ENCODE measurements at places on chromosomes 3 and 15.

DNA sequence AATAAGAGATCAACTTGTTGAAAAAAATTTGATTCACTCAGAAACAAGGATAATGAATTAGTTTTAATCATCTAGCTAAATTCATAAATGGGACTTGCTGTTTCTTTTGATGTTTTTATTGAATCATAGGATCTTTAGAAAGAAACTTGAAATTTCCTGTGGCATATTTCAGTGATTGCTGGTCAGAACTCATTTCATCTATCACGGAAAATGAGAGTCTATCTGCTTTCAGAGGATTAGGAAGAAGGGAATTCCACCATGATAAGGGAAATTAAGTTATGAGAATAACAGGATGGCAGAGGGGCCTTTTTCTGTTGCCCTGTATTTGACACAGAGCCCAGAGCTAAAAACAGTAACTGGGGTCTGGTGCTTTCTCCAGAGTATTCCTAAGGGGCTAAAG is 44.9 kb upstream of the CCNL1 start:
- DNase-seq, result no peak

- DNase-seq, result no peak
Observed at GRCh38 chr3:127639173-127640041, 10.4 kb downstream of the PODXL2 start.

DNA sequence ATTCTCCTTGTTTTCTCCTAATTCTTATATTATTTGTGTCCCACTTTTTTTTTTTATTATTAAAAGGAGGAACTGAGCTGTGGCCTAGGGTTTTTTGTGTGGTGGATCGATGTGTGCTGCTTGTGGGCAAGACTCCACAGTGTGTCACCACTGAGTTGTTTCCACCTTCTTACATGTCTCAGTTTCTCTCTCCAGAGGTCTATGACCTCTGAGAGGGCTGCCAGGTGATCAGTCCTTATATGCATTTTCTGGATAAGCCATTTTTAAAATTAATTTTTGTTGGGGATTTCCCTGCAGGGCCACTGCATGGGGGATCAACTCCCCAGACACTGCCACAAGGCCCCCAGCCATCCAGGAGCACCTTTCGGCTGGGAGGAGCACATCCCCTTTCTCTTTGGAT is 27.8 kb downstream of the IQCF6 start:
- no peak for DNase-seq

GRCh38 chr3:198043119-198043518 is 83.1 kb downstream of the LMLN start:
- DNase-seq, result no peak

DNA sequence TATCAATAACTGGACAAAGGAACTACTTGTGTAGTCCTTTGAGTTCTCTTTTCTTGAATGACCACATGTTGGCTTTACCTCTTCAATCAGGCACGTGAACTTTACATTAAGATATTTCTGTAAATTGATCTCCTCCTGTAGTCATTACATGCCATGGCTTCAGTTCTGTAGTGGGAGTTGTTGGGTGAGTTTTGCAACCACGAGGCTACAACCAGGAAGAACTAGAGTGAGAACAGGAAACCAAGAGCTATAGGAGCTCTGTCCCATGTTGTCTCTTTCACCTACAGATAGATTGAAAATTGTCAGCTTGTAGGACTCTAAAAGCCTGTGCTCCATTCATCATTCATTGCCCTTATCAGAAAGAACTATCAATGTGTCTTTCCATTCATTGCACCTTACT is 2.0 kb downstream of the RSRC1 start:
- DNase-seq, result no peak

GRCh38 chr15:80442728-80443403 is 38.7 kb downstream of the ARNT2 start:
- DNase-seq, result no peak

DNA sequence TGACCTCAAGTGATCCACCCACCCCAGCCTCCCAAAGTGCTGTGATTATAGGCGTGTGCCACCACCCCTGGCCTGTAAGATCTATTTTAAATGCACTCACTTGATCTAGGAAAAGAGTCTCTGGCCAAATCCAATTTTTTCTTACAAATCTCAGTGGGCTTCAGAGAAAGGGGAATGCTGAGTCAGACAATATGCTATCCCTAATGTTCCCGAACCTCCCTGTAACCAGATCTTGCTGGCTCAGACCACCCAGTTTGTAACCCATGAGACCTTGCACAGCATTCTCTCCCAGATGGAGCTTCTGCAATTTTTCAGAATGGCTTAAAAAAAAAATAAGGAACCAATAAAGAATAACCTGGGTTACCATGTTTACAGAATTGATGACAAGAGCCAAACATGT is 205.8 kb downstream of the RYR3 start:
- no peak for DNase-seq

- DNase-seq, result no peak
Observed at GRCh38 chr3:121718205-121718846, 31.2 kb downstream of the GOLGB1 start.

GRCh38 chr3:24034464-24034863 is 89.4 kb downstream of the NR1D2 start:
- no peak for DNase-seq

DNA sequence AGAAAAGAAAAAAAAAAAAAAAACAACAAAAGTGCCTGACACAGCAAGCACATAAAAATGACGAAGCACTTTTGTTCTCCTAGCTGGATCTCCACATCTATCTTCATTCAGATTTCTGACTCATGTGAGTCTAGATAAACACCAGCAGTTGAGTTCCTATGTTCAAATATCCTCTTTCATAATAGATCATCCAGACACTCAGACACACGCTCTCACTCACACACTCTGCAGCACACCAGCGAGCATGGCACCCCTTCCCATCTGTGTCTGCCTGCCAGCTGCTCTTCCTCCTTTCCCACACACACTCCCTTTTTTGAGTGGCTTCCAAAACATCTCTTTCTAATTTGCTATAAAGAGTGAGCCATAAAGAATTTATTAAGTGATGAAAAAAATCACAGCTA is 19.8 kb upstream of the CELF6 start:
- DNase-seq, result no peak

GRCh38 chr3:139797724-139798343 is 120.1 kb upstream of the NMNAT3 start:
- no peak for DNase-seq

DNA sequence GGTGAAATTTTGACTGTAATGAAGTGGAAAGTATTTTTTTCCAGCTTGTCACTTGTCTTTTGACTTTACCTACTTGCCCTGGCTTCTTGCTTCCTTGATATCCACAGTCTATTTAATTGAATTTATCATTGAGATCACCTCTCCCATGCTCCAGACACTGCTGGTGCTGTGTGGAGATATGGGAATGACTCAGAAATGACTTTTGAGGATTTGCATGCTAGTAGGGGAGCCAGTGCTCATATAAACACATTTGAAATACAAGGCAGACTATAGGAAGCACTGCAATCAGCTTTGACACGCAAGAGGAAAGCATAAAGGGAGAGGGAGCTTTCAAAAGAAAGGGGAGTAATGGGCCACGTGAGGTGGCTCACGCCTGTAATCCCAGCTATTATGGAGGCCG is 7.3 kb upstream of the TRPM1 start:
- DNase-seq, result no peak

- peak; percentile 40 for DNase-seq
Observed at GRCh38 chr15:31440754-31441311, 114.2 kb downstream of the KLF13 start.

- DNase-seq, result peak; percentile 95
Observed at GRCh38 chr3:13420045-13420830, at the start of gene NUP210. Gene NUP210 (minus strand): TSS chr3:13420322. CDS start chr3:13420226, 96 bp downstream.
